ENCODE measurements at places on chromosomes 13 and 19. TPM values are rescaled to one million over a fixed set of nuclear protein-coding genes. Genes with fewer than 3 reads are reported as not detected.

DNA sequence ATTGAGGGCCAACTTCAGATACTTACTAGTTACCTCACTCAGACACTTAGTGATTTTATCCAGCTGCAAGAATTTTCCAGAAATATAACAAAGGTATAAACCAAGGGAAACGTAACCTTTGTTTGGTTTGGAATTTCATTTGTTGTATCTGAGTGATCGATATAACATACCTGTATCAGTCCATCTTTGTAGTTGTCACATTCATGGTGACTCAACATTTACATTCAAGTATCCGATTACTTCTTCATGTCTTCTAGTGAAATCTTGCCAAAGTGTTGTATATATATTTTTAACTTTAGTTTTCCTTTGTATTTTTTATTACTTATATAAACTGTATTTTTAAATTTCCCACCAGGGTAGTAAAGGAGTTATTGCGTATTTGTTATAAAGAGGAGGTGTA, 16.9 kb upstream of the MYCBP2 start:
- no peak for DNase-seq

- DNase-seq = no peak
These were observed 86.2 kb downstream of the IRS2 start for GRCh38 chr13:109700176-109700575.

DNA sequence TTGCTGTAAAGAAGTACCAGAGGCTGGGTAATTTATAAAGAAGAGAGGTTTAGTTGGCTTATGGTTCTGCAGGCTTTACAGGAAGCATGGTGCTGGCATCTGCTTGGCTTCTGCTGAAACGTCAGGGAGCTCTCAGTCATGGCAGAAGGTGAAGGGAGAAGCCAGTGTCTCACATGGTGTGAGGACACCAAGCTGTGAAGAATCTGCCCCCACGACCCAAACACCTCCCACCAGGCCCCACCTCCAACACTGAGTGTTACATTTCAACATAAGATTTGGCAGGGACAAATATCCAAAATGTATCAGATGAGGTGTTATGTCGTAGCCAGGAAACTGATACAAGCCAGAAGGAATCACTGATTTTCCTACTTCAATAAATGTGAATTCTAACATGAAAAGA, 136.5 kb downstream of the CYSLTR2 start:
- DNase-seq = no peak

ZNF43 gene
- total RNA-seq = 39.8 TPM

SIGLEC5 gene
- total RNA-seq = not detected

All from activated T-cell treated with anti-CD3 and anti-CD28 coated beads, Interleukin-2, amount 50 U/mL, for 72 hours (primary cell).